ENCODE measurements at places on chromosomes 2 and 18.
A peak's percentile ranks its signal among the peaks of the same experiment; 100 is the strongest.

GRCh38 chr18:69031571-69031970 lies 233.7 kb downstream of the CCDC102B start:
- no peak for DNase-seq

GRCh38 chr2:69097891-69098655 lies 85.1 kb downstream of the ANTXR1 start:
- DNase-seq = no peak

- no peak for DNase-seq
These were observed 50.4 kb downstream of the GATA6 start for GRCh38 chr18:22219568-22220355.

GRCh38 chr2:133517876-133518275 lies 50.4 kb downstream of the NCKAP5 start:
- DNase-seq = peak; percentile 19
